Stimulated activated CD4-positive, alpha-beta T cell treated with anti-CD3 and anti-CD28 coated beads, Interleukin-1b, Interleukin-23, amount 100 ng/mL, for 24 hours (primary cell): ENCODE measurements at places on chromosomes 13 and 19.

- DNase-seq = no peak
Measured at GRCh38 chr13:110643768-110644421, 28.6 kb downstream of the NAXD start.

DNA sequence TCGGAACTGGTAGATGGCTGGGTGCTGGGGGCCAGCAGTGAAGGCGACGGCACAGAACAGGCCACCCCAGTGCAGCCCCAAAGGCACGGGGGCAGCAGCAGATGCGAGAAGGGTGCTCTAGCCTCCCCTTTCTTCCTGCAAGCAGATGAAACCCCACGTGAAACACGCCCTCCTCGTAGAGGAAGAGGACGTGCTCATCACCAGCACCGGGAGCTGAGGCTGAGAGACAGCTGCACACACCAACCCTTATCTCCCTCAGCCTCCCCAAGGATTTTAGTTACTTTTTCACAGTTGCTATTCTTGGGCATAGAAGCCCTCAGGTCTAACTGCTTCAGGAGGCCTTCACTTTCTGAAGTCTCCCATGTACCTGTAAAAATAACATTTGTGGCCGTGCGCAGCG, 11.9 kb downstream of the ZNF787 start:
- DNase-seq = no peak

DNA sequence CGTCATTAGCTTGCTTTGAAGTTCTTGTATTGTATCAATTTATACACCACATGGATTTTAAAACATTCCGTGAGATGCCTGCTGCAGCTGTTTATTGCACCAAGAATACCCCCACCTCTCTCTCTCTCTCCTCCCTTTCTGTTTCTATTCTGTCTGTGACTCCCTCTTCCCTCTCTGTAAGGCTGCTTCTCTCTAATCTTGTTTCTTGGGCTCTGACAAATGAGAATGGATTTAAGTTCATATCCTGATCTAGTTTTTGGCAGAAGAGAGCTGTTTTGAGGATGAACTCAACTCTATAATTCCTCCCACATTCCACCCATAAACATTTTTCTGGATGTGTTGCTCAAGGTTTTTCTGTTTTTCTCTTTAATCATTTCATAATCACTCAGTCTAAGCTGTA, 144.3 kb upstream of the FRY start:
- no peak for DNase-seq

DNA sequence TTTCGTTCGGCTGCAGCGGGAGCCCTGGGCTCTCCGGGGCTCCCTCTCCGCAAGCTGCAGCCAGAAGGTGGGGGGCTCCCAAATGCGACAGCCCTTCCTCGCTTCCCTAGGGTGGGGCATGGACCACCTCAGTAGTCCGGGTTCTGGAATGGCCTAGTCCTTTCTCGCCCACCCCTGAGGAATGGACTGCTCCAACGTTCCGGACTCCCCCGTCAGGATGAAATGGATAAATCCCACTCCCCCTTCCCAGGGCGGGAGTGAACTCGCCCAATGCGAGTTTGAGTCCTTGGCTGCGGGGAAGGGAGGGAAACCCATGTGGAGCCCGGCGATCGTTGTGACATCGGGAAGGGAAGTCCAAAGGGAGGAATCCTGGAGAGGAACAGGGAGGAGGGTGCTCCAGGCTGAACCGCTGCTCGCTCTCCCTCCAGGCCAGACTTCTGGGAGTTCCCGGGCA, 5.5 kb downstream of the HRC start:
- DNase-seq = no peak

DNA sequence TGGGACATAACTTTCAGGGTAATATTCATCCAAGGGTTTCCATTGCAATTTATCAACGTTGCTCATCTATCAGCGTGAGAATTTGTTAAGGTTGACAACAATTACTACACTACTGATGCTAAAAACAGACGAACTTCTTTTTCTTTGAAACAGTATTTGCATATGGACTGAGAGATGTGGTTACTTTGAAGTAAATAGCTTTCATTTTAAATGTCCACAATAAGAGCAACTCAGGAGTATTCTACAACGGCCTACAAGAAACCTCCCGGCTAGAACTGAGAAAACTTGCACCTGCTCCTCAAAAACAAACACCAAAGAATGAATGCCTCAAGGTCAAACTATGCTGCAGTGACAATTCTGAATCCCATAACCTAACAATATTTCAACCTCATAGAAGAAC, 238.4 kb downstream of the IRS2 start:
- no peak for DNase-seq

DNA sequence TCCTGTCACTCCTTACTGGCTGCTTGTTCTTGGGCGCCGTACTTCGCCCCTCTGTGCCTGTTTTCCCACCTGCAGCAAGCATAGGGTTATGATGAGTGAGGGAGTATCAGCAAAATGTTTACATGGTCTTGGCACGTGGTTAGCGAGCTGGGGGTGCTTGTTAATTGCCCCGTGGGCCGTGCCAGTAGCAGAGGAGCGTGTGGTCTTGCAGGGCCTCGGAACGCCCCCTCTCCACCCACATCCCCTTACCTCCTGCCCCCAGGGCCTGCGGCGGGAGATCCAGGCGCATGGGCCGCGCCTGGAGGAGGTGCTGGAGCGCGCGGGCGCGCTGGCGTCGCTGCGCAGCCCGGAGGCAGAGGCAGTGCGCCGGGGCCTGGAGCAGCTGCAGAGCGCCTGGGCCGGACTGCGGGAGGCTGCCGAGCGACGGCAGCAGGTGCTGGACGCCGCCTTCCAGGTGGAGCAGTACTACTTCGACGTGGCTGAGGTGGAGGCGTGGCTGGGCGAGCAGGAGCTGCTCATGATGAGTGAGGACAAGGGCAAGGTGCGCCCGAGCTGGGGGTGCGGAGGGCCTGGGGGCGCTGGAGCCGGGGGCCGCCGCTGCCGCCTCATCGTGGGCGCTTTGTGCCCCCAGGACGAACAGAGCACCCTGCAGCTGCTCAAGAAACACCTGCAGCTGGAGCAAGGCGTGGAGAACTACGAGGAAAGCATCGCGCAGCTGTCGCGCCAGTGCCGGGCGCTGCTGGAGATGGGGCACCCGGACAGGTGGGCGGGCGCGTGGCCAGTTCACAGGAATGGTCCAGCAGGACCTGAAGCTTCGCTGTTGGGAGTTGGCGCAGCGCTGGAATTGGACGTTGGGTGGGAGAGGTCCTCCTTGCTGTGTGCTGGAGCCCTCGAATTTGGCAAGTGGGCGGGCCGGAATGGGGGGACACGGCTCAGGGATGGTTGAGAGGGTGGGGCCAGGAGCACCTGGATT, 22.5 kb upstream of the SHKBP1 start:
- DNase-seq = no peak

GRCh38 chr19:48248081-48248833, 7.5 kb downstream of the CARD8 start:
- no peak for DNase-seq

DNA sequence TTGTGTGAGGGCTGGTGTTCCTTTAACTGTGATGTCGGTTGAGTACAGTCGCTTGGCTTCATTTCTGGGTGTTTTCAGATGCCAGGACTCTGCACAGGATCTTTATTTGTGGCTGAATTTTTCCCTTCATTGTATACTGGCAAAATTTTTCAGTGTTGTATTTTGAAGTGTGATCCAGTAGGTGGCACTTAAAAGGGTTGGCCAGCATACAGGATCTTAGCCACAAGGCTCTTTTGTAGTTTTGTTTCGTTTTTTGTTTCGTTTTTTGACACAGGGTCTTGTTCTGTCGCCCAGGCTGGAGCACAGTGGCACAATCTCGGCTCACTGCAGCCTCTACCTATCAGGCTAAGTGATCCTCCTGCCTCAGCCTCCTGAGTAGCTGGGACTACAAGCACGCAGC, 8.7 kb downstream of the FCAR start:
- DNase-seq = no peak

DNA sequence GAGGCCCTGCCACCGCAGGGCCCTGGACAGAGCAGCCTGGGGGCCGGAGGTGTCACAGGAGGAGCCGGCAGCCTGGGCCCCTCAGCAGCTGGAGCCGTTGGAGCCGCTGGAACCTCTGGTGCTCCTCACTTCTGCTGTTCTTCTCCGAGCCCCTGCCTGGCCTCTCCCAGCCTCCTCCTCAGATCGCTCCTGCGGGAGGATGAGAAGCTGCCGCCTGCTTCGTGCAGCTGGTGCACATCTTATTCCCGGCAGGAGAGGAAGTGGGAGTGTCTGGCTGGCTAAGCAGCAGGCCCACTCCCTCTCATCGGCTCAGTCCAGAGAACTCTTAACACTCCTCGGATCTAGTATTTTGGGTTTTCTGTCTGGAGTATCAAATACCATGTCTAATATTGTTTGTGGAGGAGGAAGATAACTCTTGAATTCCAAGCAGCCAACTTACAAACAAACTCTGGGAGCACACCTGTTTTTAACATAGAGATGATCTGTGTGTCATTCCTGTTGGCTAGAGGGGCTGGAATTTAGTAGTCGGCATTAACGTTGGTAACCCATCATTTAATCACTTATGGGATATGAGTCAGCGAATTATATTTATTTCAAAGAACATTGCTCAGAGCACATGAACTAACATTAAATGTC, 37.1 kb upstream of the RNF113B start:
- DNase-seq = no peak

- DNase-seq = no peak
Measured at GRCh38 chr19:46472592-46472991, 1.2 kb upstream of the PNMA8A start.

DNA sequence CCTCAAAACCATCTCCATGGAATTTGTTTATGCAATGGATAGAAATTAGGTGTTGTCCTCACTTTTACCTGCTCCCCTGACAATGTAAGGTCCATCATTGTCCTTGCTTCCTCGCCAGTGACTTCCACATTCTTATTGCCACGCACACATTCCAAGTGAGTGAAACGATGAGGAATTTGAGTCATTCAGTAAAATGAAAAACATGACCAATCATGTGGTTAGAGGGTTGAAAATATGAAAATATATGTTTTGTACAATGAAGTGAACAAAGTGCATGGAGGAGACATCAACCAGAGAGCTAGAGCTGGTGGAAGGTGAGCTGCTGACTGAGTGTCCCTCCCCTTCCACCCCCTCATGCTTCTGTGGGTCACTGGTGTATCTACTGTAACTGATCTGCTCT, 91.7 kb downstream of the ATP8A2 start:
- DNase-seq = no peak

DNA sequence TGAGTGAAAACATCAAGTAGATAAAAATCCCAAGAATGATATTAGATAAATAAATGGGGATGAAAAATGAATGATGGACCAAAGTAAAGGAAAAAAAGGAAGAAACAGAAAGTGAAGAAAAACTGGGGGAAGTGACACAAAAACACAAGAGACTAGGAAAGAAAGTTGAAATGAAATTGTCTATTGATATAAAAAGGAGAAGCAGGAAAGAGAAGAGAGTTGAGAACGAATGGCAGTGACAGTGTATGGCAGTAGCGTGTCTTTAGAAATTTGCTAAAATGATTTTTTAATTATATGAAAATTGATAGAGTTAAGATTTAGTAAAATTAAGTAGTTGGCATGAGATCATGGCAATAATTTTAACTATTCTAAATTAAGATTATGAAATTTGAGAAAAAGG, 36.3 kb upstream of the SGCG start:
- DNase-seq = no peak

- DNase-seq = no peak
Measured at GRCh38 chr19:19550972-19551852, 13.1 kb downstream of the CILP2 start.

DNA sequence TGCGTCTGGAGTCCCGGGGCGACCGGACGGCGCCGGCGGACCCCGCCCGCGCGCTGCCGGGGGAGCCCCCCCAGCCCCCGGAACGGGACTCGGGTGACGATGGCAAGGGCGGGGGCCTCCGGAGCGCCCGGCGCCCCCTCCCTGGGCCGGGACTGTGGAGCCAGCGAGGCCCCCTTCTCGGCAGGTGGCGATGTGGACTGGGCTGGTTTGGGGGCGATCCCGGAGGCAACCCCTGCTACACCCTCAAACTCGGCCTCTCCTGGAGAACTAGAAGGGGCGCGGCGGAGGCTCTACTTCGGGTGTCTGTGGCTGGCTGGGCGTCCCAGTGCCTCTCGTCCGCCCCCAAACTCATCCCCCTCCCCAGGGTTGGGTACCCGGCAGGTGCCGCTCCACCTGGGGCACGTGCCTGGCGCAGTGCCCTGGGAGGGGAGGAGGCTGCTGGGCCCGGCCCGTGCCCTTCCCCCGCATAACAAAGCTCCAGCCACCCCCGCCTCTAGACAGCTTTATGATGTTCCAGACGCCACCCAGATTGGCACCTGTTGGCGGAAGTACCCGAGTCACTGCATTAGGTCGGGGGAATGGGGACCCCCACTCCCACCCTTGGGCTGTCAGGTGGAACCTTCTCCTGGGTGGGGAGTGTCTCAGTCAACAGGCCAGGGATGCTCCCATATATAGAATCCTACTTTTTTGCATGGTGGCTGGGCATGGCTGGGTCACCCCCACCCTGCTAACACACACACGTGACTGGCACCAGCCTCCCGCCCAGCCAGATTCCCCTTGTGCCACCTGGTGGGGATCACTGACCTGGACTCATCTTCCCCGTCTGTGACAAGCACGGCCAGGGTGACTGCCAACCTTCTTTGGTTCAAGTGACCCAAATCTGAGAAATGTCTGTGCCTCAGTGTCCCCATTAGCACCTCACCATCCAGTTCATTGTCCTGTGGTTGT, 722 bp downstream of the PKN1 start:
- no peak for DNase-seq

DNA sequence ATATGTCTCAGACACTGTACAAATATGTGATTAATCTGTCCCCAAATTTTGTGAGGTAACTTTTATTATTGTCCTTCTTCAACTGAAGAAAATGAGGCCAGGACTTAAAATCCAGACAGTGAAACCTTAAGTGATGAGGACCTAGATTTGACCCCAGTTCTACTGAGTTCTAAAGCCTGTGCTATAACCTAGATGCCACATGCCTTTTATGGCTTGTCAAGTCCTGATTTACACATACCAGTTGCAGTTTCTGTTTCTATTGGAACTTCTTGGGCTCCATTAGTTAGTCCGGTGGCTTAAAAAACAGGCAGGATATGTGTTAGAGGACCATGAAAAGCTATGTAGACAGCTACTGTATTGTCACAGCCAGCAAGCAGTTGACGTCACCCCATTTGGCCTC, 436.5 kb upstream of the KLHL1 start:
- DNase-seq = no peak

DNA sequence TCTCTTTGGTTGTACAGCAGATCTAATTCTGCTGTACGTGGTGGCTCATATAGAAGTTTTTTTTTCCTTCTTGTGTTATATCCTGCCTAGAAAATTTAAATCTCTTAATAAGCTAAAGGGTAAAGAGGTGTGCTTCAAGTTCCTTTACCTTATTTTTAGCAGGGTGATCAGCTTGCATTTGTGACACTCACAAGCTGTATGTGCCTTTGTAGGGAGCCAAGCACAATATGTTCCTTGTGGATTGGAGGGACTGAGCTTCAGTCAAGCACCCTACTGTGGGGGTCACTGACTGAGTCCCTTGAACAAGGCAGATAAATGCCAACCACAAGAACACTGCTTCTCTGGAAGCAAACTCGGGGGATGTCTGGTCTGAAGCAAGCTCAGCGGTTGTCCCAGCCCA, 12.6 kb upstream of the ERICH6B start:
- no peak for DNase-seq
